ENCODE measurements at places on chromosomes 1 and 21.
A peak's percentile ranks its signal among the peaks of the same experiment; 100 is the strongest.

DNA sequence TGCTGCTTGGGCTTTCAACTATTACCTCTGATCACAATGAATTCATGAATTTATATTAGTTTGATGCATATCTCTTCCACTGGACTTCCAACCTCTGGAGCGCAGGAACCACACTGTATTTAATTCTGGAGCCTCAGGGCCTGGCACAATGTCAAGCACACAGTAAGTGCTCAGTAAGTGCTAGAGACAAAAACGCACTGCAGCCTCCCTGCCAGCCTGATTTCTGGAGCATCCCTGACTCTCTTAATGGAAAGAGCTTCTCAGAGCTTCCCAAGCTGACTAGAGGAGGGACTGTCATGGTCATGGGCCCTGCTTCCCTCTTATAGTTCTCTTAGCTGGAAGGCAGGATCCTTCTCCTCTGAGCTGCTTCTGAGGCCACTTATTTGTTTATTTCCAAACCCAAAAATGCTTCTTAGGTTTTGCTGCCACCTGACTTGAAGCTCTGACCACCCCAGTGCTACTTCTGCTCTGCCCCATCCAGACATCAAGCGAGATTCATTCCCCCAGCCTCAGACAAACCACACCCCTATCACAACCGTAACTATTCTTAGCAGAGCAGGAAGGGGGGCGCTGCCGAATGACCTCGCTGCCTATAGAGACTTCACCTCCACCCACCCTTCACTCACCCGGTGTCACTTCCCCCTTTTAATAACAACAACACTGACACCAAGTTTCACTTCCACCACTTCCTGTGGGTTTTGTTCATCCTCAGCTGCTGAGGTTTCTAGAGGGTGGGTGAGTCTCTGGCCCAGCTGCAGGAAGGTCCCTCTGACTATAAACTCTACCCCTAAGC, 33.6 kb downstream of the NUAK2 start:
- DNase-seq: peak; percentile 83

GRCh38 chr1:196063952-196064351, 544.3 kb downstream of the KCNT2 start:
- no peak for DNase-seq

DNA sequence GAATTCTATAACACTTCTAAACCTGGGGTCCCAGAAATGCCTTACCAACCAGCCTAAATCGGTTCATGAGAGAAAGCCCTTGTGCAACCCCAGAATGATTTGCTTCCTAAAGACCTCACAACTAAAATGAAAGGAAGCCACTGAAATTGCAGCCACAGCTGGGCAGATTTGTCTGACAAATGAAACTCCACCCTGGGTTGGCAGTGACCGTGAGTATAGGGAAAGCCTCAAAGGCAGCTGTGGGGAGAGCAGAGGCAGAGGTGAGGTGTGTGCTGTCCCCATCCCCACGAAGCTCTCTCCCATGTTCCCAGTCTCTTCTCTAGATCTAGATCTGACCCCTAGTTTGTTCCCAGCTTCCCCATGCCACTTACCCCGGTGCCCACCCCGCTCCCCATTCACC, 23.1 kb downstream of the RHBDL2 start:
- no peak for DNase-seq

- no peak for DNase-seq
These were observed 141.3 kb upstream of the NCAM2 start for GRCh38 chr21:20856926-20857325.

- DNase-seq: no peak
These were observed 56.5 kb upstream of the SLC45A1 start for GRCh38 chr1:8261398-8261762.

Data from hematopoietic multipotent progenitor cell treated with erythropoietin and hydrocortisone succinate and interleukin-3 and kit ligand, for 6 days (in vitro differentiated cells).